ENCODE measurements at places on chromosomes 2 and 18.

GRCh38 chr2:218260742-218261422 lies at the start of gene GPBAR1:
GPBAR1 (plus strand) TSS chr2:218261015; CDS start chr2:218262725, 1,710 bp downstream.
- no peak for DNase-seq

DNA sequence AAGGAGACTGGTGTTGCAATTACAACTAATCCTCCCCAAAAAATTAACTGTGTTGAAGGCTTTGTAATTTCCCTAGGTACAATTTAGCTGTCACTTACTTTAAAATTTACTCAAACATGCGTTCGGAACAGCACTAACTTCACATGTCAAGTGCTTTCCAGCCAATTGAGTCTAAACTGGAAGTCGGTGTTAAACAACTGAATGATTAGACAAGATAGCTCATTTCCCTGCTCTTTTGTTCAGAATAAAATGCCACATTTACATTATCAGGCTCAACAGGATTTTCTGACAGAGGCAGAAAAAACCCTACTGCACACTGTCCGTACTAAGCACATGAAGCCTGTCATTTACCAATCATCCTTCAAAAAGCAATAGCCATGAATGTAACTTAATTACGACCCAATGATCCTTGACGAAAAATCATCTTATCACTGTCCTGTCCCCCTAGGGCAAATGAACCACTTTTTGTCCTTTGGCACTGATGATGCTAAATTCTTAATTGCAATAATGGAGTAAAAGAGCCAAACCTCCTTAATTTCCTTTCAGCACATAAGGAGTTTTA lies 56.0 kb downstream of the LRPPRC start:
- DNase-seq = no peak

GRCh38 chr2:130756053-130756873 lies 923 bp downstream of the AMER3 start:
- DNase-seq = peak; percentile 39

DNA sequence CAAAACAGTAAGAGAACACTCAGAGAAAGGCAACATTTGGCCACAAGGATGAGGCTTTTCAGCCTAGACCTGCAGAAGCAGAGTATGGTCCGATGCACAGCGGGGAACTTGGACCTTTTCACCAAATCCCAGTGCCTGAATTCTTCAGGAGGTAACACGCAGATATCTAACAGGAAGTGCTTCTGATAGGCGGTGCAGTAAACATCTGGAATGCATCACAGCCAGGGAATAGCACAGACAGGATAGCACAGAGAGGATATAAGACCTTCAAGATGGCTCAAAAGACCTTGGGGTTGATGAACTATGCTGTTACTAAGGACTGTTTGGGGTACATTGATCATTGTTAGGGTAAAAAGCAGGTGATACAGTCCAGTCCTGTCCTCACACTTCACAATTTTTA lies 1.7 kb downstream of the TMEM127 start:
- no peak for DNase-seq

DNA sequence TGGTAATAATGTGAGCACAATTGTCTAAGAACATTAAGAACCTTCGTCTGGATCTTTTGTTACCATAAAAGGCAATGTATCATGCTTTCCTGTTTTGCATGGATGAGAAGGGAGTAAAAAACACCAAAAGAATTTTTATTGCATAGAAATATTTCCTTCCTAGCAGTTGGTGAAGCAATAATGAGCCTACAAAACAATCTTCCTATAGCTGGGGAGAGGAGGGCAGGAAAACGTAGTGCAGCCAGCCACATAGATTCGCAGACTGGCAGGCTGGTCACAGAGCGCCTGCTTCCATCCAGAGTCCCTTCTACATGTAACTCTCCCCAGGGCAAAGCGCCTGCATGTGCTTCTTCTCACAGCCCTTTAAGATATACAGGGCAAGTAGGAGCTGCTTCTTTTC lies 190.4 kb downstream of the BABAM2 start:
- no peak for DNase-seq

Measured in CD4-positive, alpha-beta T cell (primary cell).